ENCODE measurements at places on chromosomes 2 and 18.

GRCh38 chr18:68504441-68505177 lies 210.3 kb downstream of the TMX3 start:
- DNase-seq = no peak

DNA sequence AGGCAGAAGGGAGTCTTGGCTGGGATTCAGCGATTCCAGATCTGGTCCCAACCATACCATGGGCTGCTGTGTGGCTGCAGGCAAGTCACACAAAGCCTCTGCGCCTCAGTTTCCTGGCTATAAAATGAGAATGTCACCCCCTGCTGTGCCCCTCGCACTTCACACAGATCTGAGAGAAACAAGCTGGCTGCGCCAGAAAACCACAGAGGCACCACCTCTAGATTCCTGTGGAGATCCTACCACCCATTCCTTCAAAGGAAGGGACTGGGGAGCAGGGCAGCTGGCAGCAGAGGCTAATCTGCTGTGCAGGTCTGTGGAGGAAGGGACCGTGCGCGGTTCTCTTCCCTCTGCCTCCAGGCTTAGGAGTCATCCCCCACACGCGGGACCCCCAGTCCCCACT lies 19.8 kb downstream of the NEURL3 start:
- DNase-seq = no peak

DNA sequence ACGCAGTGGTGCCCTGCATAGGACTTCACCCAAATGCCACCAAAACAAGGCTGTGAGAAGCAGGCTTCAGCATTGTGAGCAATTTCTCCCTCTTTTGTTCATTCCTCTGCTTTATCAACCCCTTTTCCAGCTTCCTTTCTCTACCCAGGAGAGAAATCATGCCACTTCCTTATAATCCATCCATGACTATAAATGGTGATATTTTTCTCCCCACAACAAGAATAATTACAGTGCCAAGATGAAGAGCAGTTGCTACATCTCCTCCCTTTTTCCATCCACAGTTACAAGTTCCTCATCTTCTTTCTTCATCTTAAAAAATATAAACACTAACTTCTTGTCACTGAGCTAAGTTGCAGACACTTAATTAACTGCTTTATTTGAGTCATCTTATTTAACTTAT lies 167.2 kb downstream of the ANTXR1 start:
- DNase-seq = no peak

DNA sequence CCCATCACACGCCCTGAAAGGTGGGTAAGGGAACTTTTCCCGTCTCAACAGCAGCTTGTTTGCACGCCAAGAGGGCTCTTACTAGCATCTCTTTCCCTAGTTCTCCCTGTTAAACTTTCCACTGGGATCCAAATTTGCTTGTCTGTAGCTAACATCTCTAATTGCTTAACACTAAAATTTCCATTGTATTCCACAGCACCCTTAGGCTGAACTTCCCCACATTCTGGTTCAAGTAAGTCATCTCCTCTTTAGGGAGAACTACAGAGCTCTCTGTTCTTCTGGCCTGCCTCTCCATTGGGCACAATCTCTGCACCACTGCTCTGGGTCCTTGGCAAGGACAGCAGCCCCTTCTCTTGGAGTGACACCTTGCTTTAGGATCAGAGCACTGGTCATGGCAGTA lies 24.0 kb downstream of the UNC50 start:
- no peak for DNase-seq

- DNase-seq = no peak
Observed at GRCh38 chr2:160694221-160694620, 200.6 kb upstream of the RBMS1 start.

GRCh38 chr2:73998933-73999332 lies 14.2 kb downstream of the TET3 start:
- DNase-seq = no peak

DNA sequence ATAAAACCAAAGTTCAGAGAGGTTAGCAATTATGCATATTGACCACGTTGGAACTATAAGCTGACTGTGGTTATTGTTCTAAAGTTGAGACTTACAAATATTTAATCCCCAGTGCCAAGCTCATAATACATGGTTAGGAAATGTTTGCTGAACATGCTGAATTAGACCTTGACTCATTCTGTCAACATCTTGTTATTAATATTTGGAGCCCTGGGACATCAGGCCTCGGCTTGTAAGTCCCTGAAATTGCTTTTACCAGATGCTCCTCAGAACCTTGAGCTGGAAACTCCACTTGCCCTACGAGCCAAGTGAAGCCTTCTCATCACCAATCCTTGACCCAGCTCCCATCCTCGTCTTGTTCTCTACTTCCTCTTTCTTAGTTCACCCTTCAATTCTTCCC lies 21.2 kb downstream of the DYNAP start:
- DNase-seq = no peak

DNA sequence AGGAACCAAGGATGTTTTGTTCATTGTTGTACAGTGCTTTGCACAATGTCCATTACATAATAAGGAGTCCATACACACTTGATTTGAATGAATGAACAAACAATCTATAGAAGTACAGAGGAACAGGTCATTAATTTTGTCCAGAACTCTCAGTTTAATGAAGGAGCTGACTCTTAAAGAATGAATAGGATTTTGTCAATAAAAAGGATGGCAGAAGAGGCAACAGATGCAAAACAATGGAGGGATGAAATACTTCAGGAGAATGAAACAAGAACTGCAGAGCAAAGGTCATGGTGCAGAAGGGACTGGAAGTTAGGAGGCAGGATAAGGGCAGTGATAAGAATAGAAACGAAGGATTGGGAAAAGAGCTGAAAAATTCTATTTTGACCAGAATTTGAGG lies 28.7 kb upstream of the COL5A2 start:
- no peak for DNase-seq

DNA sequence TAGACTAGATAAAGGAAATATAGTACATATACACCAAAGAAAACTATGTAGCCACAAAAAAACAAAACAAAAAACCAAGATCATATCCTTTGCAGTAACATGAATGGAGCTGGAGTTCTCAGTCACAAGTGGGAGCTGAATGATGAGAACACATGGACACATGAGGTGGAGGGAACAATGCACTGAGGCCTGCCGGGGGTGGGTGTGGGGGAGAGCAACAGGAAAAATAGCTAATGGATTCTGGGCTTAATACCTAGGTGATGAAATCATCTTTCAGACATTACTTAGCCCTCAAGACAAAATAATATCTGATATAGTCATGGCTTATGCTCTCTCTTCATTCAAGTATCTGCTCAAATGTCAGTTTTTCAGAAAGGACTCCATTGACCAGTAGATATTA lies 930.6 kb downstream of the LRP1B start:
- DNase-seq = no peak

- no peak for DNase-seq
Observed at GRCh38 chr2:113225263-113226259, 51.8 kb downstream of the PSD4 start.

DNA sequence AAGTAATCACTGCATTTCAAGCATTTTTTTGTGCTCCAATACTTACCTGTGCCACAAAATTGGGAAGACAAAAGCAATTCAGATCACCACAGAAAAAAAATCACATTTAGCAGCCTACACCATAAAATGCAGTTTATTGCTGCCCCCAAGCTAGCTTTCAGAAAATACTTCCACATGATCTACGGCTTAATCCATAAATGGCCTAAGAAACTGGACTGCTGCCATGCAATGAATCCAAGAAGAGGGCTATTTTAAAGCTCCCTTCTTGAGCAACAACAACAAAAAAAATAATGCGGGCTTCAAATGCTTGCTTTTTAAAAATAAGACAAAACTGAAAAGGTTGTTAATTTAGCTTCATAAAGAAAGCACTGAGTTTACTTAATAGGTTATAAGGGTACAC lies 272.3 kb downstream of the RAD51AP2 start:
- DNase-seq = no peak

DNA sequence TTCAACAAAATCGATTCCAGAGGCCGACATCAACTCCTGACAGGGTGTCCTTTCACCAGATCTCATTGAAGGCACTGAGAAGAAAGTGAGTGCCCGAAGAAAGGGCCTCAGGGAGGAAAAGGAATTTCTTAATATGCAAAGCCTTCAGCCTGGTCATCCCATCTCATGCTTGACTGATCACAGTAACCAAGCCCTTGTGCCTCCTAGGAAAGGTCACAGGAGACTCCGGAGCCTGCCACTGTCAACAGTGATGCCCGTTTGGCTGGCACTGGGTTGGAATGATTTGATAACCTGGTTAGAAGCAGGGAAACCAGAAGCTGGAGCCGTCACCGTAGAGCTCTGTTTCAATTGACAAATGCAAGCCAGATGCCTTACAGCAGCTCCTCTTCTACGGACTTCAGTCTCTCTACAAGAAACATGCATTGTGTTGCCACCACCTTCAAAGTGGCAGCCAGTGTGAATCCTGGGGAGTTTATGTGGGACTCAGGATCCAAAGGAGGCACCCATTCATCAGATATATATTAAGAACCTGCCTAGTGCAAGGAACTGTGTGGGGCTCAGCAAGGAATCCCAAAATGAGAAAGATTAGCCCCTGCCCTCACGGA lies 24.6 kb downstream of the COX7A2L start:
- no peak for DNase-seq

DNA sequence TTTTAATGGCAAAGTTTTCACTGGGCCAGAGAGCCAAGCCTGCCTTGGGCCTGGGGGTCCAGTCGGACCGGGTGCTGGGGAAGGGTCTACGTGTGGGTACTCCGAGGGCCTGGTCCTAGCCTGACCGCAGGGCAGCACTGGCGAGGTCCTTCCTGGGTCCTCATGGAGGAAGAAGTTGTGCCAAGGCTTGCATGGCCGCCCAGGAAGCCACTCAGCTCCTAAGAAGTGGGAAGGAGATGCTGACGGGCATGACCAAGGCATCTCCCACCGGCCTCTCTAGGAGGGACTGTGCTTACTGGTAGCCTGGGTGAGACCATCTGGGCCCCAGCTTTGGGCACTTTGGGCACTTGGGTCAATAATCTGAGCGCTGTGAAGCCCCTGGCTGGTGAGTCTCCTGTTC lies 22.6 kb downstream of the CIB4 start:
- DNase-seq = no peak

GRCh38 chr2:233810385-233810784 lies 32.3 kb downstream of the MROH2A start:
- no peak for DNase-seq

DNA sequence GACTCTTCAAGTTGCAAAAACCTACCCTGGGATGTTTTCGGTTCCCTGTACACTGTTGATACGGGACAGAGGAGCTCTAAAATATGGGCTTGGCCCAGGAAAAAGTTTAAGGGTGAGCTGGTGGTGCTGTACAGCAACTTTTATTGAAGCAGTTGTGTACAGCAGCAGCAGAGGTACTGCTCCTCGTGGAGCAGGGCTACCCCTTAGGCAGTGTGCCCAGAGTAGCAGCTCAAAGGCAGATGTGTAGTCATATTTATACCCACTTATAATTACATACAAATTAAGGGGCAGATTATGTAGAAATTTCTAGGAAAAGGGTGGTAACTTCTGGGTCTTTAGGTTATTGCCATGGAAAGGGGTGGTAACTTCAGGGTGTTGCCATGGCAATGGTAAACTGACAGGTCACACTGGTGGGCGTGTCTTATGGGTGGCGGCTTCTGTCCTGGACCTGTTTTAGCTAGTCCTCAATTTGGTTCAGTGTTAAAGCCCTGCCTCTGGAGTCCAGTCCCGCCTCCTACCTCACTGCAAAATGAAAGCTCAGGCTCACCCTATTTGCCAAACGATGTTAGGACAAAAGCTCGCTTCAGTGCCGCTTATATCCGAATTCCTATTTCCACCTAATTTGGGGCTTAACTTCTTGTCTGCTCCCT lies 203.2 kb downstream of the ETAA1 start:
- DNase-seq = no peak

DNA sequence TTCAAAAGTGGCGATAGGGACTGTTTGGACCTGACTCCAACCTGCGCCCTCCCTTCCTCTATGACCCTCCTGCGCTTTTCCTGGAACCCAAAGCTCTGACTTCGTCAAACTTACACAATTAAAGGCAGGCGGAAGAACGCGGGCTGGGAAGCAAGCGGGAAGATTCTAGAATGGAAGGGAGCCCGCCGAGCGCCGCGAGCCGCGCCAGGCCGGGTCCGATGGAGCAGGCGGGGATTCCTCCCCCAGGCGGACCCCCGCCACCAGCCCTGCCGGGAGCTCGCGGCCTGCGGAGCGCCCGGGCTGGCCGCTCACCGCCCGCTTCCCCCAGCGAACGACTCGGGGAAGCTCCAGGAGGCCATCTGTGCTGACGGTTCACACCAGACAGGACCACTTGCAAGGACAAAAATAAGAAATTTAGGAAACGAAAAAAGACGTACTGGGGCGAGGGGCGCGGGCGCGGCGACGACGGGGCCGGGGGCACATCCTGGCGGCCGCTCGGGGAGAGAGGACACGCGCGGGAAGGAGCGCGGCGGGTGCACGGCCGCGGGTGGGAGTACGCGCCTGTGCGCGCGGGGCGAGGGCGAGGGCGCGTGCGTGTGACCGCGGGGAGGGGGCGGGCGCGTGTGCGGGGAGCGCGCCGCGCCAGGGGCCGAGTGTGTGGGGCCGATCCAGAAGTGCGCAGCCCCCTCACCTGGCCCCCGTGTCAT lies 1.1 kb upstream of the SALL3 start:
- DNase-seq = no peak

DNA sequence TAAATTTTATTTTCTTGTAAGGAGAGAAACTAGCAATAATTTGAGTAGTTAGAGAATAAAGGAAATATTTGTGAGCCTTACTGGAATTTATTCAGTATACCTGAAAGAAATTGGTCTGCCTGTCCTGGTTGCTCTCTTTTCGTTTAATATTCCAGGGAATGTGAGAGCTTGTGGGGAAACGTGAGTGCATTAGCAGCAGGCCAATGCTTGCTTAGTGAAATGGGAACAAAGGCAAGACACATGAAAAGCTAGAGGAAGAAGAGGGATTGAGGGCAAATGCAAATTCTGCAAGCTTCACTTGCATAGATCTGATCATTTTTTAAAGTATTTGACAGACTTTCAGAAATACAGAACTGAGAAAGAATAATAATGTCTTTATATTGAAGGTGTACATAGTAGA lies 111.0 kb downstream of the ERBB4 start:
- no peak for DNase-seq

DNA sequence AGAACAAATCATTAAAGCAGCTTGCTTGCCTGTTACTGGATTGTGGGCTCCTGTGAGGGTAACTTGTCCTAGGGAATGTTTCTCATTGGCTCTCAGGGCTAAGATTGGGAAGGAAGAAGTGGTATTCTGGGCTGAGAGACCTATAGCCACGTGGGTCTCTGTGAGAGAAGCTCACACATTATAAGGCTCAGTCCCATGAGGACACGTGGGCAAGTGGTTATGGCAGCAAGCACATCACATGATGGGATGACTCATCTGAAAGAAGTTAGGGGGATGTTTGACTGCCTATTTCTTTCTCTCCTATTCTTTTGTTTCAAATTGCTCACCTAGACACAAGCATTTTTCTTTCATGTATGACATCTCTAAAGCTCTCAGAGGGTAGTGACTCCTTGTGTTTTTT lies 418.0 kb upstream of the ST6GAL2 start:
- no peak for DNase-seq

GRCh38 chr2:159561786-159562185 lies 54.6 kb downstream of the BAZ2B start:
- no peak for DNase-seq

- no peak for DNase-seq
Observed at GRCh38 chr18:5979176-5979888, 84.0 kb upstream of the TMEM200C start.

- no peak for DNase-seq
Observed at GRCh38 chr18:44819944-44820510, 139.3 kb downstream of the SETBP1 start.

Data from bone marrow (tissue), 2 donors.